PC-9 (cell line): ENCODE measurements at places on chromosomes 2 and 18. TPM values are rescaled to one million over a fixed set of nuclear protein-coding genes. Genes with fewer than 3 reads are reported as not detected.

Gene TMEM37
- total RNA-seq, result 1.2 TPM in 2 replicates

Gene ZNF516
- 31.5 and 32.7 TPM in 2 replicates for total RNA-seq

Gene CNDP1
- total RNA-seq, result not detected in 2 replicates

Gene TUBB8B
- not detected in 2 replicates for total RNA-seq

Gene ANKRD30BL
- not detected in 2 replicates for total RNA-seq

Gene RSAD2
- not detected in 2 replicates for total RNA-seq

Gene SDC1
- 114 and 128 TPM in 2 replicates for total RNA-seq

Gene ANKRD53
- not detected in 2 replicates for total RNA-seq

GRCh38 chr18:468955-469790 lies 31.3 kb downstream of the COLEC12 start:
- no peaks in the 10 kb centered on the region for H3K36me3 ChIP-seq
- no peak overlapping the region for H3K4me3 ChIP-seq
- no peaks in the 10 kb centered on the region for H3K4me1 ChIP-seq
- DNase-seq, result no peak
- H3K27me3 ChIP-seq, result peaks cover 57% of the 10 kb centered on the region
- no peak overlapping the region for H3K27ac ChIP-seq

DNA sequence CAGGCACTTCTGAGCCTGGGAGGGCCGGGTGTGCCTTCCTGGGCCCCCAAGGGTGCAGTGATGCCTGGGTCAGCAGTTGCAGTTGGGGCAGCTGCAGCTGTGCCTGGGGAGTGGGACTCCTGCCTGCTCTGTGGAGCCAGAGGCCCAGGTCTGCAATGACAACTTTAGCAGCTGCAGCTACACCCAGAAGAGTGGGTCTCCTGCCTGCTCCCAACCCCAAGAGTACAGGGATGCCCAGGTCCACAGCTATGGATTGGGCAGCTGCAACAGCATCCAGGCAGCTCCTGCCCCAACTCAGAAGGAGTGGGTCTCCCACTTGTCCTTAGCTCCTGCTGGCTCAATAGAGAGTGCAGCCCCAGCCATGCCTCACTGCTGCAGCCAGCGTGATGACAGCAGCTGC lies 73.0 kb upstream of the ST3GAL5 start:
- no peak overlapping the region for H3K27ac ChIP-seq
- no peaks in the 10 kb centered on the region for H3K27me3 ChIP-seq
- no peaks in the 10 kb centered on the region for H3K36me3 ChIP-seq
- DNase-seq, result no peak
- peaks cover 15% of the 10 kb centered on the region for H3K4me1 ChIP-seq
- no peak overlapping the region for H3K4me3 ChIP-seq

DNA sequence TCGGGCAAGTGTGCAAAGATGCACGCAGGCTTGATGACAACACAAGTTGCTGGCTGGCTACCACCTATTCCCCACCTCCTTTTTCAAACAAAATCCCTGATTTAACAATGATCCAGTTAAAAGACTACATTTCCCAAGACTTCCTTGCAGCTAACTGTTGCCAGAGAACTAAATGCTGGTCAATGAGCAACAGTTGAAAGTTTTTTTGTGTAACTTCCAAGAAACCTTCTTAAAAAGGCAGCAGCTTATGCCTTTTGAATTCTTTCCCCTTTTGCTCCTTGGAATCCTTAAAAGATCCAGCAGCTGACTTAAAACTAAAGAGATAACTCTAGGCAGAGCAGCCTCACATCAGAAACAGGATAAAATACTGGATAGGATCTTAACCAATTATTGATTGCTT lies 38.5 kb downstream of the NPHP1 start:
- H3K4me3 ChIP-seq, result no peak overlapping the region
- no peaks in the 10 kb centered on the region for H3K36me3 ChIP-seq
- DNase-seq, result no peak
- H3K4me1 ChIP-seq, result no peaks in the 10 kb centered on the region
- no peak overlapping the region for H3K27ac ChIP-seq

DNA sequence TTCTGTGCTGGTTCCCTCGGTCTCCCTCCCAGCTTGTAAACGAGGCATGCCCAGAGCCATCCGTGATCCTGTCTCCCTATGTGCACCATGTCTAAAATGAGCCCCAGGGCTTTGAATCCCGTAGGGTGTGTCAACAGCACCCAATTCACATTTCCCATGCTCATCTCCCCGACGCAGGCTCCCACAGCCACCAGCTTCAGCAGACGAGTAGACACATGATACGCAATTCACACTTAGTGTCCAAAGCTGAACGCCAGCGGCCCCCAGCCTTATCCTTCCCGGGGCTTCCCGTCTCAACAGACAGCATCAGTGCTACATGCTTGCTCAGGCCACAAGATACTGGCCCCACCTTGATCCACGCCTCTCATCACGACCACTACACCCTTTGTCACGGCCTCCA lies 88.1 kb downstream of the EIPR1 start:
- no peak for DNase-seq
- no peak overlapping the region for H3K4me3 ChIP-seq
- no peak overlapping the region for H3K27ac ChIP-seq

GRCh38 chr2:145160855-145161254 lies 640.9 kb upstream of the ZEB2 start:
- no peaks in the 10 kb centered on the region for H3K36me3 ChIP-seq
- no peak overlapping the region for H3K4me3 ChIP-seq
- no peak for DNase-seq
- H3K27me3 ChIP-seq, result no peaks in the 10 kb centered on the region

DNA sequence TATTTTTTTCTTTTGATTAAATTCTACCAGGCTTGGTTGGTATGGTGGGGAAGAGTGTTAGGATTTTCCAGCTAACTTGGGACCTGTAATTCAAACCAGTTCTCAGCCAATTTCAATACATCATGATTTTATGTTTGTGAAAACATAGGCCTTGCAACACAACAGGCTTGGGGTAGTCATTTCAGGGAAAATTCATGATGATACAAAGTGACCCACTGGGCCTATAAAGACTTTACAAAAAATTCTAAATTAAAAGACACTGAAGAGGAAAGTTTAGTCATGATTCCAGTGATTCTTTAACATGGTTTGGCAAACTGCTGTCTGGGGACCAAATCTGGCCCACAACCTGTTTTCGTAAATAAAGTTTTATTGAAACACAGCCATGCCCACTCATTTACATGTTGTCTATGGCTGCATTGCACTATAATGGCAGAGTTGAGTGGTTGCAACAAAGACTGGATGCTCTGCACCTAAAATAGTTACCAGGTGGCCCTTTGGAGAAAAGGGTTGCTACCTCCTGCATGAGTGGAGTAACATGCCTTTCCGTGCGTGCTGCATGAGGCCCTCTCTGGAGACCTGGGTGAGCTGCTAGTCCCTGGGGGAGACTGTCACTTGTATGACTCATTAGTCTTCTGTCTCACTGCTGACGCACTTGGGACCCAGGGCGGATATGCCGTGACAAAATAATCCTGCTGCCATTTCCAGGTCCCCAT lies 73.6 kb downstream of the NPAS2 start:
- H3K27ac ChIP-seq, result peak overlapping the region; percentile 80
- H3K36me3 ChIP-seq, result peaks cover 20% of the 10 kb centered on the region; the same call in 1 of the 2 replicates
- H3K4me3 ChIP-seq, result no peak overlapping the region
- peaks cover 76% of the 10 kb centered on the region for H3K4me1 ChIP-seq

- no peaks in the 10 kb centered on the region for H3K27me3 ChIP-seq
- H3K4me3 ChIP-seq, result no peak overlapping the region
- H3K27ac ChIP-seq, result no peak overlapping the region
- 0 out of 2 replicates have a peak, but pooled peaks cover 22% of the 10 kb centered on the region for H3K36me3 ChIP-seq
Observed at GRCh38 chr18:74507097-74507881, 11.1 kb downstream of the CNDP2 start.

GRCh38 chr2:148876202-148876594 lies 1.2 kb downstream of the KIF5C start:
- no peak for DNase-seq
- no peaks in the 10 kb centered on the region for H3K4me1 ChIP-seq
- H3K27me3 ChIP-seq, result no peaks in the 10 kb centered on the region
- no peak overlapping the region for H3K27ac ChIP-seq
- no peak overlapping the region for H3K4me3 ChIP-seq

GRCh38 chr2:13858626-13859025 lies 773.9 kb upstream of the LRATD1 start:
- H3K27me3 ChIP-seq, result no peaks in the 10 kb centered on the region
- no peak overlapping the region for H3K27ac ChIP-seq
- DNase-seq, result no peak
- H3K4me1 ChIP-seq, result no peaks in the 10 kb centered on the region

DNA sequence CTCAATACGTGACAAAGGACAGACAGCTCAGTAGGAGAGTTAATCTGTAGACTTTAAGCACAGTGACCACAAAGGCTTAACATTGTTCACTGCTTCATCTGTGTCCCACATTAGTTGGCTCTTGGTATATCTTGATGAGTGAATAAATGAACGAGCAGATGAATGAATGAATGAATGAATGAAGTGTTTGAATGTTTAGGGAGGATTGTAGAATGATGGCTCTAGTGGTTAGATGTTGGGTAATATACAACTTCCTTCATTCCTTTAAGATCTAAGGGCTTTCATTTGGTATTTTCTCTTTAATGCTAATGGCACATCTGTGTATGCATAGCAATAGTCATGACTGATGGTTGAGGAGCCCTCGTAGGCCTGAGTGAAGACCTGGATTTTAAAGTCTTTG lies 40.5 kb downstream of the ZNF407 start:
- no peaks in the 10 kb centered on the region for H3K4me1 ChIP-seq
- no peaks in the 10 kb centered on the region for H3K27me3 ChIP-seq
- H3K27ac ChIP-seq, result no peak overlapping the region
- no peak for DNase-seq

DNA sequence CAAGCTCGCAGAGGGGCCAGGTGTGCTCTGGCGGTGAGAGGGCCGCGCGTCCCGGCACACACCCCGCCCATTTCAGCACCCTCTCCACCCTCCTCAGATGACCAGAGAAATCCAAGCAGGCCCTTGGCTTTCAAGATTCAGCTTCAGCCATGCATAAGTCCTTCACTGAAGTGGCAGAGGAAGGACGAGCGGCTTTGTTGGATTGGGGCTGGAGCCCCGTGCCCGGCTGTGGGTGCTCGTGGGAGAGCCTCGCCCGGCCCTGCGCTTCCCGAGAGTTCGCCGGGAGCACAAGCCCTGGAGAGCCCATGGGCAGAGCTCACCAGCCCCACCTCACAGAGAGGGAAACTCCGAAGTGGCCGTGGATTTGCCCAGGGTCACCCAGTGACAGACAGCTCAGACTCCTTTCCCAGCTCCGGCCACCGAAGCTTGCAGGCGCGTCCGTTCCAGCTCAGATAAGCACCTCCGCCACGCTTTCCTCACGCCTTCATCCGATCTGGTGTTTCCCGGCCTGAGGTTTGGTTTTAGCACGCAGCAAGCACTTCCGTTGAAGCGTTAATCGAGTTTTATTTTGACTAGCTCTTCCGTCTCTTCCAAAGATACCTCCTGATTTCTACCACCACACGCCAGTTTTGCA lies 45.6 kb upstream of the MTCL1 start:
- H3K4me3 ChIP-seq, result no peak overlapping the region
- no peak overlapping the region for H3K27ac ChIP-seq
- H3K4me1 ChIP-seq, result peaks cover 2% of the 10 kb centered on the region; the same call in 1 of the 2 replicates
- H3K27me3 ChIP-seq, result no peaks in the 10 kb centered on the region
- H3K36me3 ChIP-seq, result no peaks in the 10 kb centered on the region

GRCh38 chr2:224163566-224164307 lies 124.7 kb upstream of the SERPINE2 start:
- H3K27ac ChIP-seq, result no peak overlapping the region
- no peaks in the 10 kb centered on the region for H3K36me3 ChIP-seq
- DNase-seq, result no peak
- H3K4me1 ChIP-seq, result peaks cover 11% of the 10 kb centered on the region

DNA sequence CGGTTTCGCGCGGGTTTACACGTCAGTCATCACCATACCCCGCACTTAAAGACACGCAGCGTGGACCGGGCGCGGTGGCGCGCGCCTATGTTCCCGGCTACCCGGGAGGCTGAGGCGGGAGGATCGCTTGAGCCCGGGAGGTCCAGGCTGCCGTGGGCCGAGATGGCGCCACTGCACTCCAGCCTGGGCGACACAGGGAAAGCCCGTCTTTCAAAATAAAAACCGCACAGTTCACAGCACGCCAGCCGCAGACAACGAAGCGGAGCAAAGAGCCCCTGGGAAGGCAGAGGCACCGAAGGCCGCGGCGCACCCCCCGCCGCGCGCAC lies 328 bp downstream of the DTYMK start:
- peaks cover 20% of the 10 kb centered on the region for H3K36me3 ChIP-seq
- DNase-seq, result no peak
- H3K27ac ChIP-seq, result peak overlapping the region; percentile 29; the same call in 1 of the 2 replicates

- no peak overlapping the region for H3K27ac ChIP-seq
- no peaks in the 10 kb centered on the region for H3K27me3 ChIP-seq
- no peak overlapping the region for H3K4me3 ChIP-seq
Observed at GRCh38 chr2:134258684-134259388, 5.0 kb downstream of the MGAT5 start.

DNA sequence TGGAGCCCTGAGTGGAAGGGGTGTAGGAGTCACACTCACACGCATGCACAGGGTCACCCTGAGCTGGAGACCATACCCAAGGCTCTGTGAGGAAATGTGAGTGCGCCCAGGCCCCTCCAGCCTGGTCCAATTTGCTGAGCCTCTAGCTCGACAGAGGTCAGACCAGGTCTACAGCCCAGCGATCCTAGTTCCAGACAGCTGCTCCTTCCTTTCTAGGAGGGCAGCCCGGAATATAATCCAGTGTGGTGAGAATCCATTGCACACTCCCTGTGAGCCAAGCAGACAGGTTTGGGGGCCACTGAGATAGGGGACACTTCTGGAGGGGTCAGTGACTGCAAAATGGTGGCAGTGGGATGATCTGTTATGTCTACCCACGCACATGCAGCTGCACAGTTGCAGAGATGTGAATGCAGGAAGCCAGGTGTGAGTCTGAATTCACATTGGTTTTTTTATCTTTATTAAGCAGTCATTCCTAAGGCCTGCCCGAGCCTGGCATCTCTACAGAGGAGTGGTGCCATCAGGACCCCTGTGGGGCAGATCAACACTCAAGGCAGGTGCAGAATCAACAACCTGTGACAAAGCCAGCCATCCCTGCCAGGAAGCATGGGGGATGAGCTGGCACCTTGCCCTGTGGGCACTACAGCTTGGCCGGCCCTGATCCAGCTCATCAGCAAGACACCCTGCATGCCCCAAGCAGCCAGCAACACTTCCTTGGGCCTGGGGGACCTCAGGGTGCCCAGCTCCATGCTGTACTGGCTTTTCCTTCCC lies at the start of gene GPR148:
Gene GPR148, plus strand, starts transcription at position 522 of the 768 bp plus-strand sequence. Its CDS starts 82 bp downstream, at position 604.
- no peak within 1 kb of the TSS for H3K4me3 ChIP-seq
- H3K36me3 ChIP-seq, result no peaks in the 10 kb centered on the region
- no peak within 1 kb of the TSS for H3K27ac ChIP-seq
- no peak for DNase-seq
